ENCODE measurements at places on chromosomes 16 and 17.

DNA sequence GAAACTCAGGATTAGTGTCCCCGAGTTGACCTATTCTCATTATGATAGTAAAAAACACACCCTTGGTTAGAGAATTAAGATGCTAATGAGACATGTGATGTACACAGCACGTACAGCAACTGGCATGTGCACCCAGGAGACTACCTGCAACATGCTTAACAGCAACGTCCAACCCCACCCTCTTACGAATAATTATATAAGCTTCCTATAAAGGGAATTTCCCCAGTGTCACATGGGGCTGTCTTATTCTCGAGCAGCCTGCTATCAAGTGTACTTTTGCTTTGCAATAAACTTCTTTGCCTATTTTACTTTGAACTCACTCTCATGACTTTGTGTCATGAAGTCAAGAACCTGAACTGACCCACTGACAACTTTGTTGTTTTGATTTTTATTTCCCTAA, 62.4 kb upstream of the PMFBP1 start:
- DNase-seq = no peak

- no peak for DNase-seq
These were observed 108.9 kb upstream of the IRX5 start for GRCh38 chr16:54821731-54822130.

DNA sequence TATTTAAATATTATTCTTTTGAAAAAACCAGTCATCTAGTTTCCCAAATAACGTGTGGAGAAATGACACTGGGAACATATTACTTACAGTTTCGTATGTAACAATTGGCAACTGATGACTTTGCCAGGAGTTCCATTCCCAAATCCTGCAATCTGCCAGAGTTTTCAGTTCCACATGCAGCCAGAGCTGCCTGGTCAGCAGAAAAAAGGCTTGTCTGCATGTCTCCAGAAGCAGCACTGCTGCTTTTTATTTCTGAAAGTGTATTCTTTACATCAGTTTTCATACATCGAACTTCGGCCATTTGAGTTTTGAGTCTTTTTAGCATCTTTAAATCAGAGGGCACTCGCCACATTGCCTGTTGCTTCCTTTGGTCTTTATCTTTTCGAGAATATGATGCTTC, 78.4 kb downstream of the TRIM37 start:
- no peak for DNase-seq

GRCh38 chr17:7745748-7746470, 28.4 kb downstream of the DNAH2 start:
- no peak for DNase-seq

- DNase-seq = no peak
These were observed 46.0 kb upstream of the TEX2 start for GRCh38 chr17:64309021-64309420.

Data from left renal cortex interstitium (tissue), 4 donors.